ENCODE measurements at places on chromosomes 3 and 15.
A peak's percentile ranks its signal among the peaks of the same experiment; 100 is the strongest.

DNA sequence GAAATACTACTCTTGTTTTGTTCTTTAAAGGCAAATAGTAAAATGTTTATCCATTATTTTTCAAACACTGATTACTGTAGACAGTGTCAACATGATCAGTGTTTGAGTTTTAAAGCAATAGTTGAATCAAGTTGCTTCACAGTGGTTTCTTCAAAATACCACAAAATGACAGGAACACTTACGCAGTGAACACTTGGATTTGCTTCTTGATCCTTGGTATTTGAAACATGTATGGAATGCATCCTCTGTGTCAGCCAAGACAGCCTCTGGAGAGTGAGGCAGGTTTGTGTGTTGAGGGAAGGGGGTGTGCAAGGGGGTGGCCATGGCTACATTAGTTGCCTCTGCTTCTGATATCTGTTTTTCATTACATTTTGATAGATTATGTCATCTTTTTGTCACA is 413.0 kb downstream of the RBMS3 start:
- no peak for DNase-seq
- H3K36me3 ChIP-seq, result no peaks in the 10 kb centered on the region
- no peaks in the 10 kb centered on the region for H3K4me1 ChIP-seq
- no peak overlapping the region for H3K4me3 ChIP-seq
- H3K27ac ChIP-seq, result no peak overlapping the region

DNA sequence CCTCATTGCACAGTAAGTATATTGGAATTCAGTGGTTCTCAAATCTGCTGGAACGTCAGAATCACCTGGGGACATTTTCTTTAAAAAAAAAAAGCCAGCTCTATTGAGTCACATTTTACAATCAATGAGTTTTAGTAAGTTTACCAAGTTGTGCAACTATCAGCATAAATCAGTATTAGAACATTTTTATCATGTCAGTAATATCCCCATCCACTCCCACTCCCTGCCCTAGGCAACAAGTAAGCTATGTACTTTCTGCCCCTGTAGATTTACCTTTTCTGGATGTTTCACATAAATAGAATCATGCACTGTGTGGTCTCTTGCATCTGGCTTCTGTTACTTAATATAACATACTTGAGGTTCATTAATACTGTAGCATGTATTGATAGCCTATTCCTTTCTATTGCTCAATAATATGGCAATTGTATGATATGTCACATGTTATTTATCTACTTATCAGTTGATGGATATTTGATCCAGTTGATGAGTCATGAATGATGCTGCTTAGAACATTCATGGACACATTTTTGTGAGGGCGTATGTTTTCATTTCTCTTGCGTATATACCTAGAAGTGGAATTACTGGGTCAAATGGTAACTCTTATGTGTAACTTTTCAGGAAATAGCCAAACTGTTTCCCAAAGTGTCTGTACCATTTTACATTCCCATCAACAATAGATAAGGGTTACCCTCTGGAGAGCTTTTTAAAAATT is 180.5 kb downstream of the THSD4 start:
- H3K27me3 ChIP-seq, result no peaks in the 10 kb centered on the region
- no peak overlapping the region for H3K4me3 ChIP-seq
- DNase-seq, result no peak

GRCh38 chr3:55480911-55481743 is 6.0 kb downstream of the WNT5A start:
- H3K27me3 ChIP-seq, result peaks cover 11% of the 10 kb centered on the region
- H3K27ac ChIP-seq, result no peak overlapping the region
- H3K4me3 ChIP-seq, result peak overlapping the region; percentile 26
- H3K36me3 ChIP-seq, result no peaks in the 10 kb centered on the region
- no peaks in the 10 kb centered on the region for H3K4me1 ChIP-seq

DNA sequence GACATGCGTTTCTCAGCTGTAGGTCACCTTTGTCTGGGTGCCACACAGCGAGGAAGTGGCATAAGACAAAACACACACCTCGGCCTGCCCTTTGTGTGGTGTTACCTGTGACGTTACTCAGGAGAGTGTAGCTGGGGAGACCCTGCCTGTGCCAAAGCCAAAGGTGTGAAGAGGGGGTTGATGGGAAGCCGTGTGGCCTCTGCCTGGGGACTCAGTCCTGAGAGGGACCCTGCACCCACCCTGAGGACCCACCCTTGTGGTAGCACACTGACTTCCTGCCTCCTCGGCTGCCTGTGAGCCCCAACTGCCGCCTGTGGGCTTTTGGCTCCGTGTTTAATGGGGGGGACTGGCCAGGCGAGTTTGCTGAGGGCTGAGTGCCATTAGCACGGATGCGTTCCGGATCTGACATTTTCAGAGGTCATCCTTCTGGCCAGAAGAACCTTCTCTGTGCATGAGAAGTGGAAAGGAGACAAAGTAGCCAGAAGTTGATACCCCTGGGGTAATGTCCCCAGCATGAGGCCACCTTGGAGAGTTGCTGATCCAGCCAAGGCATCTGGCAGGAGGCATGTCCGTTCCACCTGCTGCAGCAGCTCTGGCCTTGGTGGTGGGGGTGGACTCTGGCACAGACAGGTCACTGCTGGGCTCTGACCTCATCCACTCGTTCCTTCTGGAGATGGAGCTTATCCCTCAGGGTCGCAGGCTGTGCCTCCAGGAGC is 51.8 kb upstream of the FURIN start:
- H3K36me3 ChIP-seq, result no peaks in the 10 kb centered on the region
- no peaks in the 10 kb centered on the region for H3K27me3 ChIP-seq
- H3K4me1 ChIP-seq, result no peaks in the 10 kb centered on the region
- DNase-seq, result no peak
- no peak overlapping the region for H3K4me3 ChIP-seq

DNA sequence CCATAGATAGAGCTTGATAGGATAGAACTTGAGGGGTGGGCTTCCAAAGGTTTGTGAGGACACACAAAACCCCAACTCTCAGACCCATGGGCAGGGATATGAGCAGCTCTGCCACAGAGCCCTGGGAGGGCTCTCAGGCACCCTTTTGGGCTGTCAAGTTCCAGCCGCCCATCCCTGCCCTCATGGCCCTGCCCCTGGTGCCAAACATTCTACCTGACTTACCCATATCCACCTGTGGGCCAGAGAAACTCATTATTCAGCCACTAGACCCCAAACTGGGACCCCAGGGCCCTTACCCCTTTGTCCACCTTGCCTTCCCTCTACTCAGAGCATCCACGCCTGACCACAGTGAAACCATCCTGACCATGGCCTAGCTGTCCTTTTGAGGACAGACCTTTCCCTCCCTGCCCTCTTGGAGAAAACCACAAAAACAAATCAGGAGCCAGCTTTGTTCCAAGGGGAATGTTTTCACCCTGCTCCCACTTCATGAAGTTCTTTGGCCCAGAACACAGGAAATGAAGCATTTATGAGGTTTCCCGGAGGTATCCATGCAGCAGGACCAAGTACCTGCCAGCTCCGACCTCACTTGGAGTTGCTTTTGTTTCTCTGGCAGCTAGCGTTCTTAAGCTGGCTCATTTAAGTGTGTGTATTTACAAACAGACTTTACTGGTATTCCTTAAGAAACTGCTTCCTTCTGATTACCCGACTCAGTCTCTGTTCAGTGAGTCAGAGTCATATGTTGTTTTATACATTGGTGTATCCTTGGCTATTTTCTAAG is 34.2 kb upstream of the GALNT15 start:
- no peaks in the 10 kb centered on the region for H3K27me3 ChIP-seq
- H3K4me1 ChIP-seq, result no peaks in the 10 kb centered on the region
- no peaks in the 10 kb centered on the region for H3K36me3 ChIP-seq
- no peak overlapping the region for H3K4me3 ChIP-seq
- H3K27ac ChIP-seq, result peak overlapping the region; percentile 32
